ENCODE measurements at places on chromosomes 1 and 21.
A peak's percentile ranks its signal among the peaks of the same experiment; 100 is the strongest.

- DNase-seq: no peak
These were observed 76.5 kb downstream of the SCCPDH start for GRCh38 chr1:246800756-246801155.

DNA sequence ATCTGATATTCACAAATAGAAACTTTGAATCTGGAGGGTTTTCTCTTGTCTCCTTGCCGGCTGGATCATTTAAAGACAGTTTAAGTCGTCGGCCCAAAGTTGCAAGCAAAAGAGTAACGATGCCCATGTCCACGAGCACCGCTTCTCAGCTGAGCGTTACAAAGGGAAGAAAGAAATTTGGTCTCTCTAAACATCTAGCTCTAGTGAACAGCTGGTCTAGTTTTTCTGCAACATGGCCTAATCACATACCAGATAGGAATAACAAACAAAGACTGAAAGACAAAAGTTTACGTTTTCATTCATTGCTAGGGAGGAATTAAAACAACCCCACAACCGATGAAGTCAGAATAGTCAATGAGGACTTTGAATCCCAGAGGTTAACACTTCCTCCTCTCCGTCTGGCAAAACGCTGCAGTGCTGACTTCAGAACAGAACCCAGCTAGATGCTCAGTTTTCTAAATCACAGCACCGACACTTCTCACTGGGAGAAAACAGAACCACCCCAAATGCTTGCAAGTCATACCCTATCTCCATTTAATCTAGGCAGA is 69.4 kb downstream of the NTPCR start:
- no peak for DNase-seq

DNA sequence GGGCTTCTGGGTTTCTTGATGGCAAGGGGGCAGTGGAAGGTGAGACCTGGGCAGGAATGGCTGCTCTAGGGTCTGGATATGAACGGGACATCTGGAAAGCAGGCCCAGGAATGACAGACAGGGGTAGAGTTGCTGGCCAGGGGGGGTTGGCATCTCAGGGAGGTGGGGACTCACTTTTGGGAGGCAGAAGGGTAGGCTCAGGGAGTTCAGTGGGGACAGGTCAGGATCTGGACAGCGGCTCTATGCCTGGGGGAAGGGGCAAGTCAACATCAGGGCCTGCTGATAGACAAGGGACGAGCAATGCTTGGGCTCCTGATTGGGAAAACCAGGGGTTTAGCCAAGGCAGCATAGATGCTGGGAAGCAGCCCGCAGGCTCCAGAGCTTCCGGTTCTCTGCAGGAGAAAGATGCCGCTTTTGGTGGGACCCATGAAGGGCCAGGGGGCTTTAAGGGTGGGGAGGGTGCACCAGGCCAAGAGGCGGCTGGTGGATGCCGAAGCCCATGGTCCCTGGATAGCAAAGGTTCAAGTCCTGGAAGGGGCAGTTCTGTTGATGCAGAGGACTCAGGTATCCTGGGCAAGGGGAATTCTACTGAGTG is 21.9 kb downstream of the IGFN1 start:
- DNase-seq: no peak

GRCh38 chr1:76546354-76546933 is 320.8 kb upstream of the ST6GALNAC5 start:
- DNase-seq: no peak

DNA sequence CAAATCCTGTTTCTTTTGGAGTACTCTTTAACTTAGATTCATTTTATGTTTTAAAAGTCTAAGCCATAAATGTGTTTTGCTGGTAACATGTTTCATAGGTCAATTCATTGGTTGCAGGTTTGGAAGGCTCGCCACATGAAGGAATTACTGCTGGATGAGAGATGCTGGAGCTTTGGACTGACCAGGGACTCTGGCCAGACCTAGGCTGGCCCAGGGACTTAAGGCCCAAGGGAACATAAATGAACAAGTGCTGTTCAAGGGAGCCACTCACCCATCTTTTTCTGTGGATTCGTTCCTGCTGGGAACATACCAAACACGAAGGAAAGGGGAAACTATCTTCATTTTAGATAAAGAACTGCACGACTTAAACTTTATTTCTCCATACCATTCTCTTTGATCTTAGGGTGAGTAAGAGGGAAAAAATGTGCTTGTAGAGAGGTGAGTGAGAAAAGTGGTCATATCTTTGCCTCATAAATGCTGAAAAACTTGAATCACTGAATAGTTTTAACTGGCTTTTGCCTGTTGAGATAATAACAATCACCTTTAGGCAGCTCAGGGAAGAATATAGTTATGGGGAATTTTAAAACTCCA is 15.3 kb upstream of the SHCBP1L start:
- DNase-seq: no peak

DNA sequence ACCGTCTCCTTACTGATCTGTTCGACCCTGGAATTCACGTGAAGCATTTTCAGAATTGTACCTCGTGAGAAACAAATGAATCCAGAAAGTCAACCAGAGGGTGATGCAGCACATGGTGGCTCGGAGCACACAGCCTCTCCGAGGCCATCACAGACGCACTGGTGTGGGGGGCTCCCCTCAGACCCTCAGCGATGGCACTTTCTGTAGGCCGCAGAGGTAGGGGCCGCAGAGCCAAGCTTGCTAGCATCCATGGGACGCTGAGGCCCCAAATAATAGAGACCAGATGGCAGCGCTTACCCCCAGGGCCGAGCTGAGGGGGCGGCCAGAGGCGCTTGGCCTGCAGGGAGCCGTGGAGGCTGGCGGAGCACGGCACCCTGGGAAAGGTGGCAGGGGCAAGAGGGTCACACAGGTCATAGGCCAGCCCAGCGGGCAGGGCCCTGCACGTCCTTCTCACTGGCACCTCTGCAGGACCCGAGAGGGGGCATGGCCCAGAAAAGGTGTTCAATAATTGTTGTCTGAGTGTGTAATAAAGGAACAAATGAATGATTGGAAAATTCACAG is 28.1 kb upstream of the COL6A2 start:
- no peak for DNase-seq

DNA sequence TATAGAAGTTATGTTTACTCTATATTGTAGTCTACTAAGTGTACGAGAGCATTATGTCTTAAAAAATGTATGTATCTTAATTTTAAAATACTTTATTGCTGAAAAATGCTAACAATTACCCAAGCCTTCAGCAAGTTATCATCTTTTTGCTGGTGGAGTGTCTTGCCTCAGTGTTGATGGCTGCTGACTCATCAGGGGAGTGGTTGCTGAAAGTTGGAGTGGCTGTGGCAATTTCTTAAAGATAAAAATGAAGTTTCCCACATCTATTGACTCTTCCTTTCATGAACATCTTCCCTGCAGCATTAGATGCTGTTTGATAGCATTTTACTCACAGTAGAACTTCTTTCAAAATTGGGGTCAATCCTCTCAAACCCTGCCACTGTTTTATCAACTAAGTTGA is 95.8 kb downstream of the CDC7 start:
- no peak for DNase-seq

DNA sequence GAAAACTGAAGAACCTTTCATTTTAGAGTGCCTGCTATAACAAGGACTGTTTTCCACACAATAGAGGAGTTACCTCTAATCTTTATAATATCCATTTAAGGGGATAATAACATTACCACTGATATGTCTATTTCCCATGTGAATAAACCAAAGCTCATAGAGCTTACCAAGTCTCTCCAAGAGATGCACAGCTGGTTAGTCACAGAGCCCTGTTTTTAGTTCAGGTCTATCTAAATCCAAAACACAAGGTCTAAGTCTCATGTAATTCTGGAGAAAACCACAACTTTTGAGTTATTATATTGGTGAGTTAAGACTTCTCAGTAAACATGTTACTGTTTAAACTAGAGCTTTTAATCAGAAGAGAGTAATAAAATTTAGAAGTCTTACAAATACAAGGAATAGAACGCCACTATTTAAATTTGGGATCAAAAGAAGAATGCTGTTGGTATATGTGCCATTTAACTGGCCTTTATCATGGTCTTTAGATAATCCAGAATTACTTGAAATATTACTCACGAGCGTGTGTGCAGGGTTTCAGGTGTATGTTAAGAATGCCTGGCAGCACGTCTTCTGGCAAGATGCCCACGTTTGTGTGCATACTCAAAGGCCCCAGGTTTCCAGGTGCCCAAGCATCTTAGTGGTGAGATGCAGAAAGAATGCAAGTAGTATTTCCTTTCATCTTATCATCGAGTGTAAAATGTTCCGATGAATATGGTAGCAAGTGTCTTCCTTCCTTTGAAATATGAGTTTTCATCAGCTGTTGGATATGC is 190.6 kb downstream of the FMN2 start:
- DNase-seq: no peak

GRCh38 chr1:223620297-223620897 is 45.1 kb downstream of the CAPN8 start:
- no peak for DNase-seq

DNA sequence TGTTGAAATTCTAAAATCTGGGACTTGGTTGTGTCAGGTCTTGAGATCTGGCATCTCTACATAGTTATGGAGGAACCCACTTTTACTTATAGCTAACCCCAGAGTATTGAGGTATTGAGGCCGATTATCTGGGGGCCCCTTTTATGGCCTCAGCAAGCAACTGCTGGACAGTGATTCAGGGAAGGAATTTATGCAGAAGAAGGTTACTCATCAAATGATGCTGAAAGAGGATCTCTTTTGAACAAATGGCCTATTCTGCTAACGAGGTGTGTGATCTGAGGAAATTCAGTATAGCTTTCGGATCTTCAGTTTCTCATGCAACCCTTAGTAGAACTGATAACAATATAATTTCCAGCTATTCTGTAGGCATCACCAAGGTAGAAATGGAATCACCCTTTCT is 239.9 kb downstream of the PAPPA2 start:
- no peak for DNase-seq

DNA sequence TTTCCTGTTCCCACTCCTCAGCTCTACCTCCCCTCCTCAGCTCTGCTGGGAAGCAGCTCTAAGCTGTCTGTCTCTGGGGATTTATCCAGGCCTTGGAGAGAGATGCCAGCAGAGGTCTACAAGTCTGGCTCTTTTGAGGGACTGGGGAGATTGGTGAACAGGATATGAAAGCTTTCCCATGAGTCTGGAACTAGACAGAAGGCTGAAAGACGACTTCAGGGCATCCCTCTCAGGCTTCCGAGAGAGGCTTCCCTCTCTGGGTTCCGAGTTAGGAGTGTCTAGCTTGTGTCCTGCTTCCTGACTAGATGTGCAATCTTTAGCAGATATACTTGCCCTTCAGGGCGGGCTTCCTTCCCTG is 733 bp downstream of the TMEM35B start:
- no peak for DNase-seq

DNA sequence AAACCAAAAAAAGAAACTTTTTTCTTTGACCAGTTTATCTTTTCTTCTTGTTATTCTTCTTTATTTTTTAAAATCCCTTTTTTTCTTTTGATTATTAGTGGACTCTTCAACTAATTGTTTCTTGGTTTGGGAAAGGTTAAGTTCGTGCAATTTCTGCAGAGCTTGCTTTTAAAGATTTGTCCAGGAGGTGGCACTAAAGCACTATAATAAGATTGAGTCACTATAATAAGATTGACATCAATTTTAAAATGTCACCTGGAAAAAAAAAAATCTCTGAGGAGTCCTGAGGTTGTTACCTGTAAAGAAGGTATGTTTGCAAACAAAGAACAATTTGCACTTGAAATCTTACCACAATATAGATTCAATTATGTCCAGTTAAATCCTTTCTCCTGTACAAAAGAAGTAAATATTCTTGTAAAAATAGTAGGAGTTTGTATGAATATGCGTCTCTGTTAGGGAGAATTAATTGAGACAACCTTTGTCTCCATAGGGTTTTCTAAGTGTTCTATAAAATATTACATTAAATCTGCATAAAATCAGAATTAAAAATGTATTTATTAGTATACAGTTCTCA is 166.7 kb downstream of the ADGRL4 start:
- peak; percentile 4 for DNase-seq

DNA sequence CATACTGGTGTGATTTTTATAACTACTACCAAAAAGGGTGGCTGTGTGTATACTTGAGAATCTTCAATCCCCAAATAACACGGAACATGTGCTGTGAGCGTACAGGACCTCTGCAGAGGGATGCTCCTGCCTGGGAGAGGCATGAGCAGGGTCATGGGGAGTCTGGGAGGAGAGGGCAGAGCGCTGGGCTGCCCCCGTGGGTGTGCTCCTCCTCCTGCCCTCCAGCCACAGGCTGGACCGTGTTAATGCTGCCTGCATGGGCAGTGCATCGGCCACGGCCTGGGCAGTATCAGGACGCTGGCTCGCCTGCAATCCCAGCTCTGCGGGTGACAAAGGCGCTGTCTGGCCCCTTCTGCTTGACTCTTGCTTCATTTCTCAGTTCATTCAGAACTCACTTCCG is 6.2 kb downstream of the CEP104 start:
- no peak for DNase-seq

DNA sequence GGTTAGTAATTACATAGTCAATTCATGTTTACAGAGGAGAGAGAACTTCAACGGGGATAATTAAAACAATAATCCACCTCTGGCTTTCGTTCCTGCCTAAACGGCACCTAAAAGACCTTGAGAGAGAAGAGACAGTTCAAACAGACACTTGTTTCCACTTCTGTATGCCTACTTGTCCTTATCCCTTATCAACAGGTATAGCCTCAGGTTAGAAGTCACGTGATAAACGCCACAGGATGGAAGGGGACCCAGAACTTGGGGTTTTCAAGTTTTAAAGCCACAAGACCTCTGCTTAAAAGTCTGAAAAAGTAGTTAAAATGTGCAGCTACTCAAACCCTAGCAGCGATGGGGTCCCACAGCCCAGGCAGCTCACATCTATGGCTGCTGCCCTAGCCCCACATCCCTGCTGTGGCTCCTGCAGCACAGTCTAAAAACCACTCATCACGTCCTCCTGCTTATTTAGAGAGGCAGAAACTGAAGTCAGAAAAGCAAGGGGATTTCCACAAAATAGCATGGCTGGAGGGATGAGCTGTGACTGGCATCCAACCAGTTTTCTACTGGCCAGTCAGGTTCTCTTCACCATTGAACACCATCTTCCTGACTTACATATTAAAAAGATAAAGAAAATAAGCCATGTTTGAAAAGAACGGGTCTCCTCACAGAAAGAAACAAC is 51.2 kb upstream of the SEC16B start:
- no peak for DNase-seq

GRCh38 chr1:177925006-177925405 is 44.9 kb downstream of the SEC16B start:
- no peak for DNase-seq

DNA sequence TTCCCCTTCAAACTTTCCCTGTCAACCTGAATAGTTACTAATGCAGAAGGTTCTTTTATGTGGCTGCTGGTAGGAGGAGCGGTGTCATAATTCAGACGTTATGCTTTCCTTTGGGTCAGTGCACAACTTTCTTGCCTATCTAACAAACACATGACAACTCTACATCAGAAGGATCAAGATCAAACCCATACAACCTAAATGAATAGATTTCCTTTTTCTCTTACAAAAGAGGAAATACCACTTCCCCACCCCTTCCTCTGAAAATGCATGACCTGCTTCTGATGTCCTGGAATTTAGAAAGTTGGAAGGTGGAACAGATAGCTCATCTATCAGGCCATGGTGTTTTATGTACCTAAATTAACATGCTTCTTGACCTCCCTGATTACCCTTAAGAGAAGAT is 75.7 kb upstream of the ADGRL4 start:
- DNase-seq: no peak
